ENCODE measurements at places on chromosomes 7 and 10.

- DNase-seq = no peak
Observed at GRCh38 chr7:44733708-44734481, 14.8 kb upstream of the ZMIZ2 start.

DNA sequence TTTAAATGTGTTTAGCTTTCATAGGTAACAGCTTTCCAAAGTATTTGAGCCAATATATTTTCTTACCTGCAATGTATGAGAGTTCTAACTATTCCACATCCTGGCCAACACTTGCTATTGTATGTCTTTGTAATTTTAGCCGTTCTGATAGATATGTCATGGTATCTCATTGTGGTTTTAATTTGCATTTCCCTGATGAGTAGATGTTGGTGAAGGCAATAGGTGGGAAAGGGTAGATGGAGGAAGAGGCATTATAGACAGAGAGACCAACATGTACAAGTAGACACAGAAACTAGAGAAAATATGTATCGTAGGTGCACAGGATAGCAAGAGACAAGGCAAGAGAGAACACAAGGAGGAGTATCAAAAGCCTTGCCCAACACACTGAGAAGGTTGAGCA lies 54.8 kb upstream of the CCDC71L start:
- no peak for DNase-seq

DNA sequence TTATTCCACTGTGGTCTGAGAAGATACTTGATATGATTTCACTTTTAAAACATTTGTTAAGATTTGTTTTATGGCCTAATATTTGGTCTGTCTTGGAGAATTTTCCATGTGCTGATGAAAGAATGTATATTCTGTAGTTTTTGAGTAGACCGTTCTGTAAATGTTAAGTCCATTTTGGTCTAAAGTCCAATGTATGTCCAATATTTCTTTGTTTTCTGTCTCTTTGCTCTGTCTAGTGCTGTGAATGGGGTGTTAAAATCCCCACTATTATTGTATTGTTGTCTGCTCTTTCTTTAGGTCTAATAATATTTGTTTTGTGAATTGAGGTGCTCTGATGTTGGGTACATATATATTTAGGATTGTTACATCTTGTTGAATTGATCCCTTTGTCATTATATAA lies 31.3 kb downstream of the DNAJC9 start:
- no peak for DNase-seq

- no peak for DNase-seq
Observed at GRCh38 chr7:43621729-43622448, 39.0 kb downstream of the STK17A start.

- DNase-seq = no peak
Observed at GRCh38 chr7:28190077-28190710, 9.6 kb upstream of the JAZF1 start.

DNA sequence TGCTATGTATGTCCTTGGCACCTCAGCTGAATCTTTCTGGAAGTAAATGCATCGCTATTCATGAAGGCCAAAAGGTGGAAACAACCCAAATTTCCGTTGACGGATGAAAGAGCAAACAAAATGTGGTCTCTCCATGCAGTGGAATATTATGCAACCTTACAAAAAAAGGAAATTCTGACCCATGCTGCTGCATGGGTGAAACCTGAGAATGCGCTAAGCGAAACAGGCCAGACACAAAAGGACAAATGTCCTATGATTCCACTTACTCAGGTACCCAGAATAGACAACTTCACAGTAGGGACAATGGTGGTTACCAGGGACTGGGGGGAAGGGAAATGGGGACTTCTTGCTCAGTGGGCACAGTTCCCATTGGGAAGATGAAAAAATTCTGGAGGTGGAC lies 158.8 kb downstream of the CAMK1D start:
- no peak for DNase-seq

DNA sequence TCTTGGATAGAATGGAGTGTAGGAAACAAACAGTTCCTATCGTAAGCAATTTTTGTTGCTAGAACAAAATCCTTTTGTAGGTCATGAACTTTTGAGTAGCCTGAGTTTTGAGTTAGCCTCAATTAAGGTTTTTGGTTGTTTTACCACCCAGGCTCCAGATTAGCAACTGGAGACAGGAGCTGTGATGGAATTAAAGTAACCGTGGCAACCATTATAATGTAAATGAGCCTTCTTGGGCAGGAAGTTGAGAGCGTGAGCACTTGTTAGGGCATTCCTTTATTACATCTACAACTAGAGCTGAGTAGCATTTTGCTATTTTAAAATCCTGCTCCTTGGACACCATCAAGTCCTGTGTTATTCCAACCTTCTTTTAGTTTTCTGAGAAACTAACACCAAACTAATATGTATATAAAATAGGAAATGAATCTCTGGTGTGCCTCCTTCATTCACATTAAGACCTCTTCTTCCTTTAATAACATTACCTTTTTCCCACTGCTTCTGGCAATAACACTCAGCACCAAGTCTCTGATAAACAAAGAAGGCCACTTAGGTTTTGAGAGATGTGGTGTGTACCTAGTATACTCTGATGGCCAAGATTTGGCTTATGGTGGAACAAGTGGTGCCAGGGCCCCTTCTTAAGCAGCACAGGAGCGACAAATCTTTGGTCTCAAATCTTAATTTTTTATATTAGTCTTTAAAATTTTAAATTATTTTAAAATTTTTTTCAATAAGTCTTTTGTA lies 34.0 kb downstream of the AHCYL2 start:
- DNase-seq = no peak

All from activated naive CD4-positive, alpha-beta T cell treated with Interleukin-2 at 50 U/mL for 16 hours (primary cell).